ENCODE measurements at places on chromosomes 4 and X.

- no peak for DNase-seq
Measured at GRCh38 chr4:186272699-186273391, 6.9 kb downstream of the F11 start.

DNA sequence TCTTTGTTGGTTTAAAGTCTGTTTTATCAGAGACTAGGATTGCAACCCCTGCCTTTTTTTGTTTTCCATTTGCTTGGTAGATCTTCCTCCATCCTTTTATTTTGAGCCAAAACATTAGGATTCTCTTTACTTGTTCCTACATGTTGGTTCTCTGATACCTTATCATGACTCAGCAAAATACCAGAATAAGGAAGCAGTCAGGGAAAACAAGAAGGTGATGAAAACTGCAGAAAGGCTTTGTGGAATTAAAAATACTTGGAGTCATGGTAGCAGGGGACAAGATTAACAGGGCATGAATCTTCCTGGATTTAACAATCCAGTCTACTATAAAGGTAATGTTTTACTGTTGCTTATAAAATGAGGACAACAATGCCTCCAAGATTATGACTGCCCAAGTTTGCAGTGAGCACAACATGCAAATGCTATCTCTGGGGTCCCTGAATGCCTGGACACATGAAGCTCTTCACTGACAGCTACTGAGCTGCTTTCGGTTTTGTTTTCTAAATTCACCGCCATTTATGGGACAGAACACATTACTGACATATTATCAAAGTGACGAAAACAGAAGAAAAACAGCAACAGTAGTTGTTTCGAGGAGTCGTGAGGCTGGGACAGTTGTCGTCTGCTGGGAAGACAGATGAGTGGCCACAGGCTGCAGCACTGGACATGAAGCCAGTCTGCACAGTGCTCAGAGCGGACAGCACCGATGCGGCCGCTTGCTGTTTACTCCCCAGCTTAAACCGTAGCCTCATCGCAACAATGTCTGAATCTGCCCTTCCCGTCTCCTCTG lies 174.5 kb upstream of the DKK2 start:
- peak; percentile 47 for DNase-seq

DNA sequence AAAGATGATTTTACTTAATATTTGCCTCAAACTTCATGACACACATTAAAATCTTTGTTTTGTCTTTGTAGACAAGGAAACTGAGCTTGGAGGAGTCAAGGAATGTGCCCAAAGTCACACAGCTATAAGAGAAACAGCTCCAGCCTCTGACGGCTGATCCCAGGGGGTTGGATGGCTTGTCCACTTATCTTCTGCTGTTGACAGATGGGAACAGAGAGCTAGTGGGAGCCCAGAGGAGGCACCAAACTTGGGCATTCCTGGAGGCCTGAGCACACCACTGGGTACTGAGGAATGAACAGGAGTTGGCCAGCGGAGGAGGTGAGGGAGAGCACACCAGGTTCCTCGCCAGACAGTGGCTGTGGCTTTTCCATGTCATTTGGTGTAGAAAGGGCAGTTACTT lies 56.4 kb upstream of the GPR78 start:
- no peak for DNase-seq

- peak; percentile 76 for DNase-seq
Measured at GRCh38 chrX:7088968-7089615, 58.4 kb upstream of the STS start.

DNA sequence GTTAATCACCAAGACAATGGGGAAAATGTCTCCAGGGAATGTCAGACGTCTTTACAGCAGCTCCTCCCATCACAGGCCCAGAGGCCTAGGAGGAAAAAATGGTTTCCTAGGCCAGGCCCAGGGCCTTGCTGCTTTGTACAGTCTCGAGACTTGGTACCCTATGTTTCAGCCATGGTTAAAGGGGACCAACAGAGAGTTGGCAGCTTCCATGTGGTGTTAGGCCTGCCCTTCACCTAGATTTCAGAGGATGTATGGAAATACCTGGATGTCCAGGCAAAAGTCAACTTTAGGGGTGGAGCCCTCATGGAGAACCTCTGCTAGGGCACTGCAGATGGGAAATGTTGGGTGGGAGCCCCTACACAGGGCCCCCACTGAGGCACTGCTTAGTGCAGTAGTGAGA lies 38.5 kb downstream of the ABCG2 start:
- no peak for DNase-seq

DNA sequence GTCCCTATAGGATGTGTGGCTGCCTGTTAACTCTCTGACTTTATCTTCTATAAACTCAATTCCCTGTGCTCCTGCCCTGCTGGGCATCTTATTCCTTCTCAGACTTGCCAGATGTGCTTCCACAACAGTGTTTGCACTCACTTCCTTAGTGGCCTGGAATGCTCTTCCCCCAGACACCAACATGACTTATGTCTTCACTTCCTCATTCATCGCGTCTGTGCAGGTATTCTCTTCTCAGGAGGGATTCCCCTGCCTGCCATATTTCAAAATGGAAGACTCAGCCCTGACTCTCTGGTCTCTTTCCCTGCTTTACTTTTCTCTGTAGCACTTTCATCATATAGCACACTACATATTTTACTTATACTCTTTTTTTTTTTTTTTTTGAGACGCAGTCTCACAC lies 344.0 kb downstream of the CENPC start:
- no peak for DNase-seq

- no peak for DNase-seq
Measured at GRCh38 chrX:133175605-133176004, 42.5 kb downstream of the TFDP3 start.

DNA sequence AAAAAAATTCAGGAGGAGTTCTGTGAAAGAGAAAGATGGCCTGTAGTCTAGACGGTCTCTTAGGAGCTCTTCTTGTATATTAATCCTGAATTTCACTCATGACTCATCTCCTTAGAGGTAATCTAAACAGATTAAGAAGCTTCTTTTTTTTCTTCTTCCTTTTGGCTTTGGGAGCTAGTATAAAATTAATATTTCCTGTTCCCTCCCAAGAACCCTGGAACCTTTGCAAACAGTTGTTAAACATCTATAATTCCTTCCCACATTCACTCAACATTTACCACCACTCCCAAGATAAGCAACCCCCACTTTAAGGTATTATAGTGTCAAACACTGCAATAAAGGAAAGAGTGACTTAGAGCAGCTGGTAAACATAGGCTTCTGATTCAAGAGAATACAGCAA lies 146.4 kb upstream of the EDNRA start:
- DNase-seq, result no peak

DNA sequence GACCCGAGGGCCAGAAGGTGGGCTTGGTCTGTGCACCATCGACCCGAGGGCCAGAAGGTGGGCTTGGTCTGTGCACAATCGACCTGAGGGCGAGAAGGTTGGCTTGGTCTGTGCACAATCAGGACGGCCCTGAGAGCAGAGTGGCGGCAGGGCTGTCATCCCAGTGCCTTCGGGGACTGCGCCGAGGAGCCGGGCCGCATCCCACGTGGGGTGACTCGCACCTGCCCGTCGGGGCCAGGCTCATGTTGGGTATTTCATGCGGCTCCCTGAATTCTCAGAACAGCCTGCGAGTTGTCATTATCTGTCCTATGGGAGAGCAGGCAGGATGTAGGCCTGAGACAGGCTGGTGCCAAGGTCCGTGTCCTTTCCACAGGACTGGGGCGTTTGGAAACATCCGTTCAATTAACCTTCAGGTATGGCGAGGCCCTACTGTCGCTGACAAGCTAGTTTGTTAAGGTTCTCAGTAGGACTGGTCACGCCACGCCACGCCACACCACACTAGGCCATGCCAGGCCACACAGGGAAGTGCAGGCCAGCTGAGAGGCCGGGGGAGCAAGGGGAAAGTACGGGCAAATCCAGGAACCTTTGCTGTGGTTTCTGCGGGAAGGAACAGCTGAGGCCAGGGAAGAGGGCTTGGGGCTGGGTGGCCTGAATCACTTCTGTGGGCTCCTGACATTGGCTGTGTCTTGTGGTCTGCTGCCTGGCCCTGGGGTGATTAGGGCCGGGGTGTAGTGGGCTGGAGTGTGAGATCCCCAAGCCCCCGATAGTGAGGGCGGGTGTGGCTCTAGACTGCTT lies 182.9 kb downstream of the AFAP1 start:
- DNase-seq, result no peak

DNA sequence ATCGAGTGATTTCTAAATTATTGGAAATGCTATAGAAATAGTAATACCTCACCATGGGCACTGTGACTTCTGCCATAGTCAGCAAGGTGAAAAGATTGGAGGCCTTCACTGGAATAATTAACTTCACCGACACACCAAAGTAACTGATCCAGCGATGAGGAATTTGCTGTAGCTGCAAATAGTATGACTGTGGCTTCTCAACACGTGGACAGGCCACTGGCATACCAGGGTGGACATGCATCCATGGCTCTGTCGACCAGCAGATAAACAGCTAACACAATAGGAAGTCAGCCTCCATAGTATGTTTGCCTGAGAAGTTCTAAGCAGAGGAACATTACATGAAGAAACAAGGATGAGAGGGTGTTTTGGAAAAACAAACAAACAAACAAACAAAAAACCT lies 10.9 kb upstream of the FAT4 start:
- no peak for DNase-seq

- DNase-seq, result no peak
Measured at GRCh38 chrX:39581411-39581810, 516.3 kb downstream of the BCOR start.

- no peak for DNase-seq
Measured at GRCh38 chr4:185344743-185345538, 50.8 kb downstream of the LRP2BP start.

DNA sequence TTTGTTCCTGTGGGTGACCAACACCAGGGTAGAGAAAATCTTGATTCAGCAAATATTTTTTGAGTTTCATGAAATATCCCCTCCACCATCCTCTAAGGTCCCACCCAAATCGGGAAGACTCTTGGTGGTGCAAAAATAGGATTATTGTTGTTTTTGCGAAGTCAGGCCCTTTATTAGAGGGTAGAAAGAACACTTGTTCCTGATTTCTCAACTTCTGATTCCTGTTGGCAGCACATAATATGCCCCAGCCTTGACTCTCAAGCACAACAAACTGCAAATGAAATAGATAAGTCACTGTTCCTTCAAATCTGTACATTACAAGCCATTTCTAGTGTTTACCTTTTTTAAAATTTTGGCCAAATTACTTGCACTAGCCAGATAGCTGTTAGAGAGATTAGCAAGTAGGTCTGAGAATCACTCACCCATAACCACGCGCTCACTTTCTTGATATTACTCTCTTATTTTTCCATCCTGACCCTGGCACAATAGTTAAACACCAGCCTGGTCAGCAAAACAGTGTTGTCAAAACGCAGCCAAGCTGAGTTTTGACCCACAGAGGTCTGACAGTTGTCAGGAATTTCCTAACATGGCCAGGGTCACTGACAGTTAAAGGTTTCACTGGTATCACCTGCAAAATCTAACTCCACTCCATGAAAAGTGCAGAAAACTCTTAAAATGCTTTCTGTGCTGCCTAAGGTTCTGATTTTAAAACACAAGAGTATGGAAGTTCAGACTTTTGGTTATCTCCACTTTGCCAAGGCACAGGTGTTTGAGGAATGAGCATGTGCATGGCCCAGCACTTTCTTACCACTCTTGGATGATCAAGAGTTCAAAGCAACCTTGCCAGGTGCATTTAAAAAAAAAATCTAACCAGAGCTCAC lies 69.8 kb downstream of the RBM47 start:
- DNase-seq, result no peak

- peak; percentile 77 for DNase-seq
Measured at GRCh38 chrX:47218920-47219815, 687 bp downstream of the CDK16 start.

DNA sequence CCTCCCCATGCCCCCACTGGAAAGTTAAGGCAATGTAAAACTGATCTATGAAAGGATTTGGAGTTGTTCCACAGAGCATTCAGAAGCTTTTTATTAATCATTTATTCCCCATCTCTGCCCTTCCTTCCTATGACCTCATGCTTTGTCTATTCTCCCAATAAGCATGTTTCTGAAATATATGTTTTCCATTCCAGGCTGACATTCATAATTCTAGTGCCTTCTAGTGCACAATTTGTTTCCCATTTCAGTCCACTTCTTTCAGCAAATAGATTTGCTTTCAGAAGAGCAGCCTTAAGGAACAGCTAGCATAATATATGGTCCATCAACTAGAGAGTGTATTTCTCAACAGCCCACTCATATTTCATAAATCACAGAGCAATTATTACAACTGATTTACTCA lies 77.1 kb upstream of the ATXN3L start:
- DNase-seq, result no peak

DNA sequence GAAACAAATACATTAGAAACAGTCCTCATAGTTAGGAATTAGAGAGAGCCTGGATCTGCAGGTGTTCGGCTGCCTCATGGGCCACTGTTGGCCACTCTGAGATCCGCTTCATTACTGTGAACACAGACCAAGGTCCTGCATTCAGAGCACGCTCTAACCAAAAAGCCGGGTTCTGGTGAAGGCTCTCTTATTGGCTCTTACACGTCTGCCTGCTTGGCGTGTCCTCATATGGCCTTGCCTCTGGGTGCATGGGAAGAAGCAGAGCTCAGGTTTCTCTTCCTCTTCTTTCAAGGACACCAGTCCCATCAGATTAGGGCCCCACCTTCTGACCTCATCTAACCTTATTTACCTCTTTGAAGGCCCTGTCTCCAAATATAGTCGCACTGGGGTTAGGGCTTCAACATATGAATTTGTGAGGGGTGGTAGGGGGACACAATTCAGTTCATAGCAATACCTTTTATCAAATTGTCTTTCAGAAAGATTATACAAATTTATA lies 37.1 kb upstream of the ELF2 start:
- peak; percentile 81 for DNase-seq

DNA sequence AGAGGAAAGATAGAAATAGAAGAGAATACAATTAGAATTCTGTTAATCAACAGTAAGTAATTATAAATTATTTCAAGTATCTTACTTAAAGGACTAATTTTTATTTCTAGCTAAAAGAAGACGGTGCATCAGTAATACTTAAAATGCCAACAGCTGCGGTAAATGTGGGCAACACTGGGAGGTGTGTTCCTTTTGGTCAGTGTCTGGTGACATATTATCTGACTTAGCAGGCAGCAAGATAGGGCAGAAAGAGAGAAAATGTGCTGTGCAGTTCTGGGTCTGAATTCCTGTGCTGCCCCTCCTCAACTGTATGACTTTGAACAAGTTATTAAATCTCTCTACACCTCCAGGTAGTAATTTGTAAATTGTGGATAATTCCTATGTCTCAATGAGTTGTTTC lies 120.6 kb downstream of the ZNF827 start:
- DNase-seq, result no peak

GRCh38 chr4:71290074-71290473 lies 48.7 kb upstream of the SLC4A4 start:
- DNase-seq, result no peak

Data from endodermal cell (in vitro differentiated cells).